ENCODE measurements at places on chromosomes 7 and 10. TPM values are rescaled to one million over a fixed set of nuclear protein-coding genes. Genes with fewer than 3 reads are reported as not detected.

PSMC2 gene
- 146 TPM for total RNA-seq

INHBA gene
- 1.5 TPM for total RNA-seq

NRAP gene
- total RNA-seq: not detected

TMEM270 gene
- not detected for total RNA-seq

NUTM2E gene
- total RNA-seq: not detected

UNCX gene
- not detected for total RNA-seq

EN2 gene
- total RNA-seq: 0.37 TPM

All from cardiac ventricle fibroblast (primary cell).